8988T (cell line): ENCODE measurements at places on chromosomes 2 and 18.
A peak's percentile ranks its signal among the peaks of the same experiment; 100 is the strongest.

GRCh38 chr18:8942021-8942908, 160.2 kb upstream of the NDUFV2 start:
- no peak for DNase-seq

- no peak for DNase-seq
Measured at GRCh38 chr18:58391932-58392323, 237.0 kb downstream of the ALPK2 start.

GRCh38 chr18:70005580-70005979, 57.9 kb upstream of the CD226 start:
- DNase-seq, result no peak

- no peak for DNase-seq
Measured at GRCh38 chr2:217652761-217653639, 349.8 kb downstream of the TNS1 start.

DNA sequence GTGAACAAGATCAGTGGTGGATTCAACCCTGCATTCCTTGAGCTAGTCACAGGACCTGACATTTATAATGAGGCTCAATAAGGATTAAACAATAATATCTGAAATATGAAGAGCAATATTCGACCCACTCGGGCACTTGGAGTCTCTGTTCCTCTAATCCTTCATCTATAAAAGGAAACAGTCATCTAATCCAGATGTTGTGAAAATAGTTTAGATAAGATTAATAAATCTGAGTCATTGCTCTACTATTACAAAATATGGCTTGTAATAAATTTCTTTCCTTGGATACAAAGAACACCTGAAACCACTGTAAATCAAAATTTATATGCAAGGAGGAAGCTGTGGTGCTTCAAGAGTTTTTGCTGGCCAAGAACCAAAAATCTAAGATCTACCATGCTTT, 846.9 kb upstream of the ACVR2A start:
- no peak for DNase-seq

GRCh38 chr2:159285929-159286708, at the start of gene WDSUB1:
TSS of gene WDSUB1 (minus strand) at chr2:159286703. CDS start at chr2:159283069, 3,634 bp downstream.
- DNase-seq, result no peak

GRCh38 chr2:10185046-10185445, 62.5 kb downstream of the RRM2 start:
- no peak for DNase-seq

- DNase-seq, result no peak
Measured at GRCh38 chr2:214005337-214005736, 405.5 kb upstream of the VWC2L start.

GRCh38 chr2:31249009-31249690, 15.2 kb downstream of the EHD3 start:
- no peak for DNase-seq

- no peak for DNase-seq
Measured at GRCh38 chr2:83944191-83944590, 514.9 kb downstream of the SUCLG1 start.

- DNase-seq, result no peak
Measured at GRCh38 chr2:190584980-190585661, 50.6 kb upstream of the NEMP2 start.

- DNase-seq, result no peak
Measured at GRCh38 chr2:104443145-104443544, 410.8 kb upstream of the POU3F3 start.

DNA sequence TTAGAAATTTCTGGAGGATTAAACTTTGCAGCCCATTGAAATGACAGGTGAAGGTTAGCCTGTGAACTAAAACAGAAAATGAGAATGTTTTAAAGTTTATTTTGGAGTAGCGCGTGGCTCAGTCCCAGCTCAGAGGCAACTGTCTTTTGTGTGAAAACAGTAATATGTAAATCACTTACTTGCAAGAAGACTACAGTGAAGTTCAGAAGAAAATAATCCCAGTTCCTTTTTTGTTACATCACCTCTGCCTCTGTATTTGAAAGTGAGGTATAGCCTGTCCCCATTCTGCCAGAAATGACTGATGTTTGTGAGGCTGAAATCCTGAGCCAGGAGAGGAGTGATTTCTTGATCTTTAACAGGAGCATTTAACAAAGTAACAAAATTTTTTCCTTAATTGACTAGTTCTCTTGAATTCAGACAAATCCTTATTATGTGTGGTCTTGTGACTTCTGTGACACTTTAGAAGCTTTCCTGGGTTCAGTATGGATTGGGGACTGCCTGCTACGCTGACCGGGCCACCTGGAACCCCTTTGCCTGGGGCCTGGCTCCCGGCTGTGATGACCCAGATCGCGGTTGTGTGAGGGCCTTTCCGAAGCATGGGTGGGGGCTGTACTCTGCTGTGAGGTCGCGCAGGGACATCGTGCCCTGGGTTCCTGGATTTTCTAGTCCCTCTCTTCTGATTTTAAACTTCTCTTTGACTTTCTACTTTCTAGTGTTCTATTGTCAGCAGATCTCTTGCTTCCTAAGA, 24.3 kb downstream of the TRAPPC12 start:
- no peak for DNase-seq

DNA sequence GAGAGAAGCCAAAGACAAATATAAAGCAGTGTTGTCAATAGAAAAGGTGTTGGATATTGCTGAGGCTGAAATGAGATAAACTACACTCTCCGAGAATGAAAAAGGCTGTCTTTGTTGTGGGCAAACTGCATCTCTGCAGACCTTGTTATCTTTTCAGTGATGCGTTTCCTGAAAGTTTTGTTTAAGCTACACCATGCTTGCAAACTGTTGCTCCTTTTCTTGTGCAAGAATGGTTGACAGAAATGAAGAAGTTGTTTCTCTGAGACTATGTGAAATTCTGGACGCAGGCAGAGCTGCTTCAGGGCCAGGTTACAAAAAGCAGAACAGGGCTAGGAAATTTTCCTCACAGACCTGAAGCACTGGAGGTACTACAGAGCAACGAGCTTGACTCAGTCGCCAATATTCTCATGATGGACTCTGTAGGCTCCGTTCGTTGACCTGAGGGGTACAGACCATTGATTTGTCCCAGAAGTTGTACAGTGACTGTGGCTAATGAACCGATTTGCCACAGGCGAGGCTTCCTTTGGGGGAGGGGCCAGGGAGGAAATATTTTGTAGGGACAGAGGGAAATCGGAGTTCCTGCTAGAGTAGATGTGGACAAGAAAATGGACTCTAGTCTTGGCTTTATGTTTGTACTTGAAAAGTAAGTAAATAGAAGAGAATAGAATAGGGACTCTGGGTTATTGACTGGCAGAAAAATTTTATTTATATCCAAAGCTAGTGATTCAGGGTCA, 3.5 kb upstream of the ATL2 start:
- no peak for DNase-seq

DNA sequence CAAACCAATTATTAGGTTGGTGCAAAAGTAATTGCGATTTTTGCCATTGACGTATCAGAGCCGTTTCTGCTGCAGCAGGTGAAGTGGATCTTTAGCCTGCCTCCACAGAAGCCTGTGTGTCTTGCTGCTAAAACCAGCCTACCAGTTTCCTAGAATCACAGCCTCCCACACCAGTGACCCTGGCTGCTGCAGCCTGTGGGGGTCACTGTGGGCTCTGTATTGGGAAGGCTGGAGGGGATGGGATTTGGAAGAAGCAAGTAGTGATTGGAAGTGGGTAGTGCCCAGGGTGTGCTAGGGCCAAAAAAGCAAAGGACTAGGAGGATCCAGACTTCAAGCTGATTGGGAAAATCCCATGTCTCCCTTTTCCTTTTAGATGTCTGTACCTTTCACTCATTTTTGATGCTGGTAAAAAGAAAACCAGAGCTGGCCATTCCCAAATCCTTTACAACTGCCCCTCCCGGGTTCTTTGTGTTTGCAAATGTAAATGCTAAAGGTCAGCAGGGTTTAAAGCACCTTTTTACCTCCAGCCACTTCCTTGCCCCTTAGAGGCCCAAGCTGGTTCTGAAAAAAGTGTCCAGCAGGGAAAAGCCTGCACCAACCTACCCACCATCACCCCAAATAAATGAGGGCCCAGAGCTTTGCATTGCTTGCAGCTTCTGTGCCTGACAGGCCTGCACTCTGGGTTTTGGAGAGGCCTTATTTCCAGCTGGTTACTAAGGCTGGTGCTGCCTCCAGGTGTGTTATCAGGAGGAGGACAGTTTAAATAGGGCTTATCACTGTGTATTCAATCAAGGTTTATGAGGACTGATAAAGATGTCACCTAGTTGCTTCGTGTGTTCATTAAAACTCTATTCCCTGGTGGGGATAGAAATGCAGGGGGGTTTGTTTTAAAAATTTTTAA, 172.0 kb downstream of the MIB1 start:
- no peak for DNase-seq

- no peak for DNase-seq
Measured at GRCh38 chr2:162069267-162069903, 4.6 kb downstream of the DPP4 start.

GRCh38 chr2:234983011-234983726, 31.4 kb downstream of the SH3BP4 start:
- no peak for DNase-seq

DNA sequence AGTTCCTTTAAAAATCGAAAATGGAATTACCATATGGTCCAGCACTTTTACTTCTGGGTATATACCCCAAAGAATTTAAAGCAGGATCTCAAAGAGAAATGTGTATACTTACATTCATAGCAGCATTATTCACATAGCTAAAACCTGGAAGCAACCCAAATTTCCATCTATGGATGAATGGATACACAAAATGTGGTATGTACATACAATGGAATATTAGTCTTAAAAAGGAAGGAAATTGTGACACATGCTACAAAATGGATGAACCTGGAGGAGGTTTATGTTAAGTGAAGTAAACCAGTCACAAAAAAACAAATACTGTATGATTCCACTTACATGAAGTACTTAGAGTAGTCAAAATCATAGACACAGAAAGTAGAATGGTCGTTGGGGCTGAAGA, 147.9 kb upstream of the LTBP1 start:
- no peak for DNase-seq

- peak; percentile 32 for DNase-seq
Measured at GRCh38 chr2:33620-34019, 12.7 kb downstream of the FAM110C start.

GRCh38 chr2:28604284-28604843, 108.5 kb downstream of the PLB1 start:
- DNase-seq, result no peak

- DNase-seq, result no peak
Measured at GRCh38 chr2:118794546-118794945, 52.9 kb downstream of the EN1 start.

- DNase-seq, result no peak
Measured at GRCh38 chr2:230602562-230603230, 109.9 kb upstream of the CAB39 start.

DNA sequence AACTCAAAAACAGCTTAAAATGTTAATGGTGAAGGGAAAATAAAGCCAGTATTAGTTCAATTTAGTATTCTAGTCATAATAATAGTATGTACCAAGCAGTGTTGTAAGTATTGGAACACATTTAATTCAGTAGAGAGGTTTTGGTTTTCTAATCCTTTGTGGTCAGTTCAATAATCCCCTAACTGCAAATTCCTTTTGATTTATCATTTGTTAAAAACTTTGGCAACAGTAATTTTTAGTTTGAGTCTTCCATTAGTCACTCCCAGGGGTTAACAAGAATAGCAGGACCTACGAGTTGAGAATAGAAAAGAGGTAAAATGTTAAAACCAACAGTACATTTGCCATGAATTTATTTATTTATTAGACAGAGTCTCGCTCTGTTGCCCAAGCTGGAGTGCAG, 10.7 kb downstream of the MRPL44 start:
- DNase-seq, result no peak

DNA sequence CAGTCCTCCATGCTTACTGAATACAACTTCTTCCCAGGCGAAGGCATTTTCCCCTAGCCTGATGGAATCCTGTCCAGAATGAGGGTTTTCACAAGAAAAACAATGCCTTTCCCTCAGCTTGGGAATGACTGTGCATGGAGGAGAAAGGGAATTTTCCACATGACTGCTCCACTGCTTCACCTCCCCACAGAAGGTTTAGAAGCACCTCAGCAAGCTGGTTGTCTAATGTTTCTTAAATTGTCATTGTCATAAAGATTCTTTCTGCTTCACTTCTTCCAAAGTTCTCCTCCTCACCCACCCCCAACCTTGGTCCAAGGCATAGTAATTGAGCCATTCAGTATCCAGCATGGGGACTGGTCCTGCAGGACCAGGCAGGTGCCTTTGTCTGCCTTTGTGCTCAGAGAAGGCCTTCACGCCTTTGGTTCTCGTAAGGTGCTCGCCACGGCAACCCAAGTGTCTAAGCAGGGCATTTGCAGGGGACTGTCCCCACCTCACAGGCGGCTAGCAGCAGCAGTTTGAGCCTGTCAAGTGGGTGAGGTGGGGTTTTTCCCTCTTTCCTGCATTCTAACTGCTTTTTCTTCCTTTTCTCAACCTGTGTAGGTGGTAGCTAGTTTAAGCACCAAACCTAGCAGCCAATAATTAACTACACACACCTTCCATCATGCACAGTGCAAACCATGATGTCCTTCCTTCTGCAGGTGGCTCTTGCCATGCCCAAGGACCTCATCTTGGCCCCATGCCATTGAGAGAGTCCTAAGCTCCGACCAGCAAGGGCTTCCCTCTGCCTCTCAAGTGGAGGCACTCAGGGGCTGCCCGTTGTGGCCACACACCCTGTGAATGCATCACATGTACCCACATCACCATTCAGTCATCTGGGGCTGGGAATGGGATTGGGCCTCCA, 65.7 kb upstream of the BCL2L11 start:
- DNase-seq, result no peak

DNA sequence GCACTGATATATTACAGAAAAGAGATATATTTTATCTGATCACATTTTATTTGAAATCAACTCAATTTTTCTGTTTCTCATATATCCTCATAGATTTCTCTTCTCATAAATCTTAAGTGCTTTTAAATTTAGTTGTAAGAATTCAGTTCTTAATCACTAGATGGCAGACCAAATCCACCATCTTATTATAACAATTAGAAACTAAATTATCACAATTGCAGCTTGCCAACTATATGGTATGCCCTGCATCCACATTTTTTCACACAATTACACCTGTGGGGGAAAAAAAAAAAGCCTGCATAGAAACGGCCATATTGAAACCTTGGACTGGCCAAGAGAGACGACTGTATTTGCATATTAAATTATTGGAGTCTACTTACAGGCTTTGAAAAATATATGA, 64.4 kb downstream of the COL5A2 start:
- no peak for DNase-seq

DNA sequence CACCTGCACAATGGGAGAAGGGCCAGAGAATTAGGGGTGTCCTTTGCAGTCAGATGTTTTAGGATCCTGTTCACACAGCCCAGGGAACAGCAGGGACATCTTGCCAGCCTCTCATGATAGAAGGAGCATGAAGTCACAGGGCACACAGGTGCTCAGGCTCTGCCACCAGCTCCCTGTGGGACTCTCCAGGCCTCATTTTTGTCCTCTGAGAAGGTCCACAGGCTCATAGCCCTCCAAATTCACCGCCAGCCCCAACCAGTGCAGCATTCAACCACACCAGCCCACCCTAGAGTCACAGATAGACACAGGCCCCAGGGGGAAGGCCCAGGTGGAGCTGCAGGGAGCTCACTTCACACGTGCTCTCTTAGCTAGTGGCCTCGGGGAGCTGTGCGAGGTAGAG, 391.7 kb downstream of the TNS1 start:
- no peak for DNase-seq

DNA sequence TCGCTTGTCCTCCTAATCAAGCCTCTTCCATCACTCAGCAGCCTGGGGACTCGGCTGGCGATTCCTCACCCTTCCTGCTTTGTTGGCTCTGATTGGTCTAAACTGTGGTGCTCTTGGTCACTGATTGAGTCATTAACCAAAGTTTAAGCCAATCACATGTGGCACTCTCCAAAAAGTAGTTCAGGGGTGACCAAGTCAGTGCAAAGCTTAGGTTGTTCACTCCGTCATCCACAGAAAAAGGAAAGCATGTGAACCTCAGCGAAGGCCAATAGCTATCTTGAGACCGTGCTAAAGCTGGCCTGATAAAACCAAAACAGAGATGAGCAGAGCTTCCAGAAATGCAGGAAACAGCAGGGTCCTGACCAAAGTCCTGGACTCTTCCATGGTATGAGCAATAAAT, 4.9 kb downstream of the ALPK2 start:
- no peak for DNase-seq
